Cerebellar nuclear complex (tissue), 1 donor: ENCODE measurements at places on chromosomes 5 and 9.

GRCh38 chr9:18324928-18325745 is 148.8 kb upstream of the ADAMTSL1 start:
- DNase-seq = no peak

GRCh38 chr9:135993765-135994500 is 32.8 kb upstream of the UBAC1 start:
- no peak for DNase-seq

GRCh38 chr5:10868956-10869355 is 107.9 kb upstream of the DAP start:
- no peak for DNase-seq

DNA sequence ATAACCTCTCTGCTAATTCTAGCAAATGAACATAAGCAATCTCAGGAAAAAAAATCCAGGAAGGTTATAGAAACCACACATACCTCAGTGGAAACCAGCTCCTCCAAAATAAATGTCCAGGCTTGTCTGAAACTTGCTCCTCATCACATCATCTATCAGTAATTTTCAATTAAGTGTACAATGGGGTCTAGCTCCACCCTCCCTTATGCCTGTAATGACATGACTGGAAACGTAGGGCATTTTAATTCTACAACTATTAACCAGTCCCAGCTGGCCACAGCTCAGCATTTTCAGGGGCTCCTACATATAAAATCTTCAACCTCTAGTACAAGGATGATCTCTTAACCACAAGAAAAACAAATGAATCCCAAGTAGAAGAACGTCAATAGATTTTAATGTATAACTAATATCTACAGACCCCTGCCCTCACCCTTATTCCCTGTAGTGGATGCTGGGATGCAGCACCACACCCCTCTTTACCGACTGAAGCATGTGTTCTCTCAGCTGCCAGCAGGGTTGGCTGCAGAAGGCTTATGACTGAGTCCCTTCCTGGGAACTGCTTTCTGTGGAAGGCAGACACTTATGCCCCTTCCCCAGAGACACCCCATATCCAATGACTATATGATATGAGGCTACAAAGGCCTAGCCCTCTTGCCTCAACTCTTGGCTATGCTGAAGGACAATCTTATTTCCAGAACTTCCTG is 6.8 kb downstream of the TSSK1B start:
- no peak for DNase-seq

DNA sequence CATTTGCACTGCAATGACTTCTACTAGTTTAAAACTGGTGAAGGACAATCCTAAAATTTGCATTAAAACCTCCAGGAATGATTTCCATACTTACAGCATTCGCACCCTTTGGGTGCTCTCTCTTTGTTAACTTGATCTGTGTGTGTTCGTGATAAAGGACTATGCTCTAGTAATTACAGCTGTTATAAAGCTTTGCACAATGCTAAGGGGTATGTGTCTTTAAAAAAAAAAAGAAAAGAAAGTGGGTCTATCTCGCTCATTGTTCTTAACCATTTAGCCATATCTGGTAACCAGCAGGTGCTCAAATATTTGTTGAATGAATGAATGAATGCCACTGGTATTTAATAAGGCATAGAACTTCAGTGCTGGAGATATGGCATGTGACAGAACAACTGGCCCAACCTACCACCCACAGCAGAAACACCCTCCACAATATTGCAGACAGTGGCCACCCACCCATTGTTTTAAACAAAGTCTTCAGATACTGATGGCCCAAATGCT is 8.7 kb downstream of the TRIM36 start:
- no peak for DNase-seq

GRCh38 chr9:84339962-84340361 is 596 bp downstream of the SLC28A3 start:
- DNase-seq = no peak

GRCh38 chr5:58404734-58405133 is 55.2 kb downstream of the PLK2 start:
- DNase-seq = no peak

DNA sequence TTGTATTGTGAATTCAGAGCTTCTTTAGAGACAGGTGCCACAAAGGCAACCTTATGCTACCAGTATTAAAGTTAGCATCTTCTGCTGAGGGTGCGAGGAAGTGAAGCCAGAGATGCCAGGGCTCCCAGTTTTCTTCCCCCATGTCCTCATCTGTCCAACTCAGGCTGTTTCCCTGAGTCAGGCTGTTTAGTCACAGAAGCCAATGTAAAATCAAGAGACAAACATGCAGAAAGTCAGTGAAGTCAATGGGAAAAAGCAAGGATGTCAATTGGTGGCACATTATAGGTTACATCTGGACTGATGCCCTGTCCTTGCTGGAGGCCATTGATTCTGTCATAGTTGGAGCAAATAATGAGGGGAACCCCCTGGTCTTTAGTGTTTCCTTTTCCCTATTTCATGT is 168.5 kb downstream of the SAXO1 start:
- no peak for DNase-seq

DNA sequence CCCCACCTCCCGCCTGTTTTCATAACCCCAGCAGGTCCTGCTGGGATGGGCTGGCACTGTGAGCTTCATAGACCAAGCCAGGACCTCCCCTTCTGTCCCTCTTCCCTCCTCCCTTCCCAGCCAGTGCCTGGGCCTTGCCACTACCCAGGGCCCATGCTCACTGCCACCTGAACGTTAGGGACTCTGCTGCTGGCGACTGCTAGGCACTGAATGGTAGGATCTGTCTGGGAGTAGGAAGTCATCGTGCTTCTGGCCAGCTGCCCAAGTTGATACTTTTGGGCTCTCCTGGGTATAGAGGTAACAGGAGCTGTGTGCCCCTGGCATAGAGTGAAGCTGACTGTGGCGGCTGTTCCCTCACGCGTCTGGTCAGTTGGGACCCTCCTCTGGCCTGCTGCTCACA is 8.4 kb downstream of the TRIM41 start:
- no peak for DNase-seq
